ELF-1 (cell line): ENCODE measurements at places on chromosomes 16 and 17.
A peak's percentile ranks its signal among the peaks of the same experiment; 100 is the strongest.

- no peak for DNase-seq
These were observed 270.1 kb downstream of the SOX9 start for GRCh38 chr17:72390675-72391508.

- no peak for DNase-seq
These were observed 15.2 kb upstream of the MARCHF10 start for GRCh38 chr17:62823111-62823893.

- peak; percentile 9 for DNase-seq
These were observed 10.3 kb downstream of the ZNF18 start for GRCh38 chr17:11986942-11987329.

- no peak for DNase-seq
These were observed 26.0 kb downstream of the DCUN1D3 start for GRCh38 chr16:20874088-20874581.

DNA sequence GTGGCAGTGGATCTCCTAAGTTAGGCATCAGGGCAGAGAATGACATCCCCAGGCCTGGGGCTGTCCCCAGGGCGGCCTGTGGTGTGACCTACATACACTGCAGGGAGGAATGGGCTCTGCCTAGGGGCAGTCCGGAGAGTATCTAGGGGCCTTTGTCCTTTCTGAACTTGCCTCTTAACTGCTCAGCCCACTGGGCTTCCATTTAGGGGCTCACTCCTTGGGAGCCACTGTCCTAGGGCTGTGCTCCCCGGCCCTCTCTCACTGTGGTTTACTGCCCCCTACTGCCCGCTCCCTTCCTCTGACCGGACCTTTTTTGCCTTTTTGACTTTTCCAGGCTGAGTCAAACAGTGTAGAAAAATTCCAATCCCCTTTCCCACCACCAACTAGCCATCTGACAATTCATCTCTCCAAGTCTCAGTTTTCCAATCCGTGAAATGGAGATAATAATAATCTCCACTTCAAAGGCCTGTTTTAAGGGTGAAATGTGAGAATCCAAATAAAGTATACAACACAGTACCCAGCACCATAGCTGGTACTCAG lies 66.8 kb downstream of the DNAH3 start:
- DNase-seq = peak; percentile 82

DNA sequence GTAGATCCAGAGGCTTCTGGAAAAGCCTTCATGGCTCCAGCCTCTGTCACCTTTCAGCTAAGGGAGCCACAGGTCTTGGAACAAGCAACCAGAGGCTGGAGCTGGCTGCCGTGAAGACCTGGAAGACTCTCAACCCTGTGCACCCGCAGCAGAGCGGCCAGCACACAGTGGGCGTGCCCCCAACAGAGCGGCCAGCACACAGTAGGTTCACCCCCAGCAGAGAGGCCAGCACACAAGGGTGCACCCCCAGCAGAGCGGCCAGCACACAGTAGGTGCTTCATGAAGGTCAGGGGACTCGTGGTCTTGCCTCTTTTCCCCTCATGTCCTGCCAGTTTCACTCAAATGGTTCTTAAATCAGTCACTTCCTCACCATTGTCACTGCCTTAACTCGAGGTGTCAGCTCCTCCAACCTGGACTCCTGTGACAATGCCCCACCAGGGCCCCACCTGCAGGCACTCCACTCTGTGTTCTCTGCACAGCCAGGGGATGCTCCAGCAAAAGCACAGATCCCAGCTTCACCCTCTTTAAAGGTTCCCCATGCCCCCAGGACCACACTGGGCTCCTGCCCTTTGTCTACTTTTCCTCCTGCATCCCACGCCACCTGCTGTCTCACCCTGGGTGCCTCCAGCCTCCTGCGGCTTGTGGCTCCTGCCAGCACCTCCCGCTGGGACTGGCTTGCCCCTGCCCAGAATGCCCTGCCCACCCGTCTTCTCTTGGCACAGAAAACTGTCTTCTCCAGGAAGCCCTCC lies 42.4 kb upstream of the DOC2B start:
- no peak for DNase-seq

- DNase-seq = no peak
These were observed 220.6 kb downstream of the HS3ST4 start for GRCh38 chr16:25912321-25912720.

GRCh38 chr17:66476014-66476413 lies 173.6 kb downstream of the PRKCA start:
- peak; percentile 27 for DNase-seq

DNA sequence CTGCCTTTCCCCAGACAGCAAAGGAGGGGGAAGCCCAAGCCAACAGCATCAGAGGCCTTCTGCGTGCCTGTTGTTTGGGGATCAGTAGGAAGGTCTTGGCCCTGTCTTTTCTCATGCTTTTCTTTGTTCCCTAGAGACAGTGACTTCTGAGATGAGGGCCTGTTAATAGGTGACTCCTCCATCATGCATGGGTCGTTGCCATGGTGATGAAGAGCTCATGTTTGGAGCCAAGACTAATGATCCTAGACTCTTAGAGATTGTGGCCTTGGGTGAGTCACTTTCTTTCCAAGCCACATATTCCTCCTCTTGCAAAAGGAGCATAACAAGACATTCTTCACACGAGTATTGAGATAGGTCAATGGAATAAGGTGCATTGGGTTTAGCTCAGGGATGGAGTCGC lies 201.1 kb upstream of the ASIC2 start:
- DNase-seq = peak; percentile 12

DNA sequence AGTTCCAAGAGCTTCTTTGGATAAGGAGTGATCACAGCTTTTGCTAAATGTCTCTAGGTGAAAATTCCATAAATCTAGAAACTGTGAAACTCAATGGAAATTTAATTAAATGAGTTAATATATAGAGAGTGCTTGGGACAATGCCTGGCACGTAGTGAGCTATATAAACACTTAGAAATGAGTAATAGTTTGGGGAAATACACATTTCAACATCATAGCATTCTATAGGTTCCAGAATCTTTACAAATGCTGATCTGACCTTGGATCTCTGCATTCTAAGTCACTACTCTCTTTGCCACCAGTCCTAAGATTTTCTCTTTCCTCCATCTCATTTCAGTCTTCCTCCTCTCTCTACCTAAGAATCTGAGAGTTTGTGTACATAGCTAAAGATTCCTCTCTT lies 175.6 kb downstream of the SOX9 start:
- DNase-seq = no peak

GRCh38 chr17:19517699-19518098 lies 16.0 kb upstream of the SLC47A1 start:
- no peak for DNase-seq

- DNase-seq = peak; percentile 15
These were observed 322.4 kb downstream of the CBLN1 start for GRCh38 chr16:48959204-48959603.

GRCh38 chr16:12519986-12520385 lies 283.7 kb downstream of the CPPED1 start:
- DNase-seq = peak; percentile 46

DNA sequence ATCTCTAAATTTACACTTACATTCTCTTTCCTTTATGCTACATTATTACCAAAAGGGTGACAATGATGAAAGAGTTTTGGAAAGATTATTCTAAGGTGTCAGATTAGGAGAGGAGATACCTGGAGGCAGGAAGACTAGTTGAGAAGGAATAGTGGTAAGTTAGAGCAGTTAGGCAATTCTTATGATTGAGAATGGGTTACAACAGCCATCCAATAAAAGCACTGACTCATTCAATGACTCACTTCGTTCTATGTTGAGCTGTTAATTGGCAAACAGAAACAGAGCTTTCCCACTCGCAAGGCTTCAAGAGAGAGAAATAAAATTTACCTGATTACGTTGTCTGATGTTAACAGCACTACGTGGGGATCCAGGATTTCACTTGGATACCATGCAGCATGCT lies 5.8 kb downstream of the NUP88 start:
- DNase-seq = no peak

DNA sequence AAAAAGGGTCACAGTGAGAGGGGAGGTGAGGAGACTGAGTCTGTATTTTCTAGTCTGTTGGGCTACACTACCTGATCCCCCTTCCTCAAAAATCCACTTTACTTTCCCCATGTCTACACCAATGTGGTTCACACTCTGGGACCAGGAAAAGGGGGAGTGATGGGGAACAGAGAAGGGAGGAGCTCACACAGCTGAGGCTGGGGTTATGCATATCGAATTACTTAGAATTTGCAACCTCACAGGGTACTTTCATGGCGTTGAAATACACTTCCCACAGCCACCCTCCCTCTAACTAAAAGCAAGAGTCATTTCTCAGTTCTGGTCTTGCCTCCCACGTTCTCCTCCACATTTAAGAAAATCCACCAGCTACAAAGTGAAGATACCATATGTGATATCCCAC lies 14.1 kb downstream of the MAPT start:
- DNase-seq = no peak

GRCh38 chr16:86478779-86479178 lies 31.5 kb upstream of the FOXF1 start:
- no peak for DNase-seq

DNA sequence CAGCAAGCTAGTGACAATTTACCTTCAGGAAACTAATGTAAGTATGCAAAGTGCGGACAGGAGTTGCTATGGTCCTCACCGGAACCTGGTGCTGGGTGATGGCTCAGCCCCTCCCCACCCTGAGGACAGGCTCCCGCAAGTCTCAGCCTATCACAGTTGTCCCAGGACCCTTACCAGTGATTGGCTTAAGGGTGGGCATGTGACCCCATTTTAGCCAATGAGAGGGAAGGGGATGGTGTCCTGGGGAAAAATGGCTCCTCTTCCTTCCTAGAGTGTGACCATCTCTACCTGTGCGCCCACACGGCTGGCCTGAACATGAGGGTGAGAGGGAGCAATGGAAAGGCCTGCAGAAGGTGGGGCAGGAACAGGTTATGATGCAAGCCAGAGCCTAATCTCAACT lies 80.4 kb downstream of the C16orf78 start:
- no peak for DNase-seq

- DNase-seq = no peak
These were observed 24.8 kb downstream of the GINS2 start for GRCh38 chr16:85663891-85664321.

GRCh38 chr17:70810609-70811008 lies 641.3 kb downstream of the KCNJ2 start:
- DNase-seq = no peak
